T1000 (cell line): ENCODE measurements at places on chromosomes 5 and 9.

DNA sequence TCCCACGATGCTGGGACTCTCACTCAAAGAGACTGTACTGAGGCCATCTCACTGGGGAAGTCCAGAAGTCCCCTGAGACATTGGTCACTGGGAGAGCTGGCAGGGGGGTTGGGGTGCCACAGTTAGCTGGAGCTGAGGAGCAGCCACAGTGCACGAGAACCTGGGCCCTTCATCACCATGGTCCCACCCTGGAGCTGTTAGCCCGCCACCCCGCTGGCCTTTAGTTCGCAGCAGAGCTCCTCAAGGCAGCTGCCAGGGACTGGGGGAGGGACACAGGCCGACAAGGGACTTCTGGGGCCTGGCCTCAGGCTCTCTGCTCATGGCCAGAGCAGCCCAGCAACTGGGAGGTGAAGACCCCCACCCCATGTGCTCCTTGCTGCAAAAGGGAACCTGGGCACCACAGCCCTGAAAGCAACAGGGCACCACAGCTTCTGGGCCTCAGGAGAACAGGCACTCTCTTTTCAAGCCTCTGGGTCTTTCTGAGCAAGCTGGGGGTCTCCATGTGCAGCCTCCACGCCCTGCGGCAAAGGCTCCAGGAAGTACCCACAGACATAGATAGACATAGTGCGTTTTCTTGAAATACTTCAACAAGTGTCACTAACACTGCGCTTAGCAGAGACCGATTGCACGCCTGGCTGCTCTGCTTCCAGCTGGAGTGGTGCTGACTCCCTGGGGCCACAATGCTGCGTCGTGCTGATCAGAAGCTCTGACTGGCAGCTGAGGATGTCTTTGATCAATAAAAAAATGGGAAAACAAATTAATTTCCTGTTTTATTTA lies 46.0 kb downstream of the VAV2 start:
- no peak for DNase-seq

GRCh38 chr5:76494201-76494600 lies 91.1 kb downstream of the IQGAP2 start:
- DNase-seq = no peak

GRCh38 chr5:59268756-59269415 lies 624.6 kb downstream of the PDE4D start:
- no peak for DNase-seq

- DNase-seq = no peak
Observed at GRCh38 chr9:136077491-136077890, 17.6 kb downstream of the NACC2 start.

DNA sequence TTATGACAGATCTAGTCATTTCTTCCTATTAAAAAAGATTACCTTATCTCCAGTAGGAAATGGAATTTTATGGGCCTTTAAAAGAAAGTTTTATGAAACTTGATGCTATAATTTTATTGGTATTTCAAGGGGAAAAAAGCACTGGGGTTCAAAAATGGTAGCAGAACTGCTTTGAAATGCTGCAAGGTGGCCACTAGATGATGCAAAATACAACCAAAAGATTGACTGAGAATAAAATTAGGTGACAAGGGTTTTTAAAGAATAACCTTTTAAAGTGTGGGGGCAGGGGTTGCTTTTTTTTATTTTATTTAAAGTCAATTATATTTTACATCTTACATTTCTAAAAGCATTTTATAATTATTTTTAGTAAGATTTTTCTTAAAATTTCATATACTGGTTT lies 61.7 kb downstream of the KLF9 start:
- DNase-seq = no peak

DNA sequence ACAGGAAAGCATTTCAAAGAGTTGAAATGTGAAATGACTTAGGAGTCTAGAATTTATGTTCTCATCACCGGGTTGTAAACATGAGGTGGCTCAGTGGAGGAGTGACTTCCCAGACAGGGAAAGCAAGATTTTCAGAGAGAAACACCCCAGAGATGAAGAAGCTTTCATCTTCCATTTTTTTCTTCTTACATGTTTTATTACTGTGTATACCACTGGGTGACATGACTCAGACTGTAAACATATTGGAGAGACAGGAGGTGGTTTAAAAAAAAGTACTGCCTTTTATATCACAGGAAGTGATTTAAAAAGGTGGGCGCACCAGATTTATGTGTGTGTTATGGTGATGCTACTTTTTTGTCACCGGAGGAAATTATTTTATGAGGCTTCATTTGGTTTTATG lies 209.1 kb upstream of the TUT7 start:
- no peak for DNase-seq

GRCh38 chr9:33318225-33318624 lies 27.9 kb downstream of the NFX1 start:
- DNase-seq = no peak

- no peak for DNase-seq
Observed at GRCh38 chr5:50703367-50703666, 36.9 kb downstream of the PARP8 start.

DNA sequence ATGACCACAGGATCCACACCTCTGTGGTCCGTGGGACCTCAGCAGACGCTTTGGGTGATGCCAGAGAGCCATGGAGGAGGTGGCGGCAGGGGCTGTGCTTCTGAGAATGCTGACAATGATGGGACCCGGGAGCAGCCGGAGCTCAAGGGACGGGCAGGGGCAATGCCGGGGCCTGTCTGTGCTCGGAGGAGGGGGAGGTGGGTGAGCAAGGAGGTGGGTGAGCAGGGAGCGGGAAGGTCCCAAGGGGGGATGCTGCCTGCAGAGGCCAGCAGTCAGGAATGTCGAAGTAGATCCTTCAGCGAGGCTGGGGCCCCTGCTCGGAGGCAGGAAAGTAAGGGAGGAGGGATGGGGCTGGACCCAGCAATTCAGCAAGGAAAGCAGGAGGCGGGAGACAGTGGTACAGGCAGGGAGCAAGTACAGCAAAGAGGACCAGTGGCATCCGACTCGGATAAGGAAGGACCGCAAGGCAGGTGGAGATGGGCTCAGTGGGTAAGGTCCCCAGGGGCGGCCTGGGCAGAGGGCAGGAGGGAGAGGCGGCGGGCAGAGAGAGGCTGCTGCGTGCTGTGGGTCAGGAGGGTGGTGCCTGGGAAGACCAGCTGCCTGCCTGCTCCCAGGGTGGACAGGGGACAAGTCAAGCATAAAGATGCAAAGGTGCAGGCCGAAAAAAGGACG lies 49.0 kb downstream of the ADAMTS2 start:
- DNase-seq = no peak

DNA sequence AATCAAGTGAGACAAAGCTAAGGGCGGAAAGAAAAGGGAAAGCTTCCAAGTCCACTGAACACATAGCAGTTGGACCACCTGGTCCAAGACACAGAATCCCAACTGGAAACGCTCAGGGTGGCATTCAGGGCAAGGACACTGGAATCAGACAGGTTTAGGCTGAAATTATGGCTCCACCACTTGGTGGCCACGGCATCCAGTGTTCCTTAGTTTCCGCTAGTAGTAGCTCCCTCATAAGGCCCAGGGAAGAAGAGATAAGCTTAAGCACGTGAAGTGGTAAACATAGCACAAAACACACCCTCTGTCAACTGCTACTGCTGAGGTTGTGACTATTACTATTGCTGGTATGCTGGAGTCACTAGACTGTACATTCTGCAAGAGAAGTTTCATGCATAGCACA lies 209.4 kb downstream of the GLIS3 start:
- no peak for DNase-seq

DNA sequence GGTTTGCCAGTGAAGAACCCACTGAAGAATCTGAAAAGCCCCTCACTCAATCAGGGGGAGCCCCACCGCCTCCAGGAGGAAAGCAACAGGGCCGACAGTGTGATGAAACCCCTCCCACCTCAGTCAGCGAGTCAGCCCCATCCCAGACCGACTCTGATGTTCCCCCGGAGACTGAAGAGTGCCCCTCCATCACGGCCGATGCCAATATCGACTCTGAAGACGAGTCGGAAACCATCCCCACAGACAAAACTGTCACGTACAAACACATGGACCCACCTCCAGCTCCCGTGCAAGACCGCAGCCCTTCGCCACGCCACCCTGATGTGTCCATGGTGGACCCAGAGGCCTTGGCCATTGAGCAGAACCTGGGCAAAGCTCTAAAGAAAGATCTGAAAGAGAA lies 92.4 kb downstream of the MAP1B start:
- DNase-seq = no peak

- no peak for DNase-seq
Observed at GRCh38 chr5:57693488-57694305, 211.1 kb upstream of the ACTBL2 start.

GRCh38 chr9:72473474-72474261 lies 47.7 kb upstream of the TMC1 start:
- no peak for DNase-seq

DNA sequence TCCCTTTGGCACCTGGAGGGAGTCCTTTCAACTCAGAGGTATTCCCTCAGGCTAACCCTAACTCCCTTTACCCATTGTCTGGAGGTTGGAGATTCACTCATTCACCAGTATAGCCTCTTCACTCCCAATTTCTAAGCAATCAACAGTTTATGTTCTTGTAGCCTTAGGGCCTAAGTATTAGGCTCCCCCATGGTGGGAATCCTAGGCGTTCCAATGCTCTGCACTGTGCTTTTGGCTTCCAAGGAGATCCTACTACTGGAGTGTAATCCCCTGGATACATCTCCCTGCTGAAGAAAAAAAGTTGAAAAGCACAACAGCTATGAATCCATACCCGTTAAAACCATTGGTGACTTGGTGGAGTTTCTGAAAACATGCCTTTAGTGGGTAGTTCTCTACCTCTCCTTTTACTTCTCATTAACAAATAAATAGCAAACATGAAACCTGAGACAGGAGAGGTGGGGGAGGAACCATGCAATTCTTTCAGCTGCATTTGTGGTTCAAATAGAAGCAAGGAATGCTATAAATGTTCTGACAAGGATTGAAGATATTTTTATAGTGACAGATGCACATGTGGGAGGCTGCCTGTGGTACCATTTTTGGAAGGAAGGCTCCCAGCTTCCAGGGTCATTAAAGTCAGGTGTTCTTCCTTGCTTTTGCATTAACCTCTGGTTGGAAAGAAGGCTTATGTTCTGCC lies 397.1 kb downstream of the DMAC1 start:
- DNase-seq = no peak

- DNase-seq = no peak
Observed at GRCh38 chr9:89781838-89782540, 177.2 kb downstream of the GADD45G start.

DNA sequence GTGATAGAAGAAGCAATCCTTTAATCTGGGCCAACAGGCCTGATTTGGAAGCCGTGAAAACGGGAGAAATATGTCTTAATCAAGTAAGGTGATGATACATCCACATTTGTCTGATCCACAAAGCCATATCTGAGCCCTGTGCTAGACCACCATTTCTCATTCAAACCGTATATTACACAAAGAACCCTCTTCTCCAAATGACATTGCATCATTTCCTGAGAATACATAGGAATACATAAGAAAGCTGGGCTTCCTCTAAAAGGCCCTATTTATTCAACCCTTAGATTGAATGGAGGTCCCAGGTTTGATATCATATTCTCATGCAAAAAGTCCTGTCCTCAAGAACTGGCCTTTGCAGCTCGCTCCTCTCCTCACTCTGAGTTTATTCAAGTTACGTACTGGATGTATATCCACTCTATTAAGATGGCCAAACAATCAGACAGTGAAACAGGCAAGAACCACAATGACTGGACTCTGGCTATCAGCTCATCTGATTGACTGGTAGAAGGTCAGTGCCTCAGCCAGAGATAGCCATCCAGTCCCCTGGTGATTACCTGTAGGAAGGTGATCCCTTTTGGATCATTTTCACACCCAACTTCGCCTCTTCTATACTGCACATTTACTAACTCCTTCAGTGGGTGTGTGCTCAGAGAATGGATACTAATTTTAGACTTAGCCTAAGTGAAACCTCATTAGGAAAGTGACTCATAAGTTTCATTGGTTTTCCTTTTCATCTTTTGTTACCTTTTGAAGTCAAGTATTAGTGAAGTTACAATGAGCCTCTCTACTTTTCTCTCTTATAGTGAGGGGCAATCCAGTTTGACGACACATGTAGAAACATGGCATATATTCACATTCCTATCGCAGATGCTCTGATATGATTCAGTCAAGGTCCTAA lies 167.6 kb upstream of the WWC1 start:
- DNase-seq = no peak

- no peak for DNase-seq
Observed at GRCh38 chr5:88487066-88487465, 218.4 kb upstream of the TMEM161B start.

DNA sequence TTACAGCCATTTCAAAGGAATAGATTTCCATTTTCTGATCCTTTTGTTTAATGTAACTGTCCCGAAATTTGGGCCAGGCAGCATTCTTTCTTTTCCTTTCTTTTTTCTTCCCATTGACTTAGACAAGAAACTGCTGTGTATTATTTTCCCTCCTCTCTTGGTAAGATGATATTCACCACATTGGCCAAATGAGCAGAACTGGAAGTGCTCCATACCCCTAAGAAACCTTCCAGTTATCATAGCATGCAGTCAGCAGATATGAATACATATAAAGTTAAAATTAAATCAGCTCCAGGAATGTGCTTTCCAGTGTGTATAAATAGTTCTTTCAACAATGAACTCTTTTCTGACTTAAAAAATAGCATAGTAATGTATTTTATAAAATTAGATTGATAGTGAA lies 168.5 kb upstream of the GAS1 start:
- DNase-seq = no peak

DNA sequence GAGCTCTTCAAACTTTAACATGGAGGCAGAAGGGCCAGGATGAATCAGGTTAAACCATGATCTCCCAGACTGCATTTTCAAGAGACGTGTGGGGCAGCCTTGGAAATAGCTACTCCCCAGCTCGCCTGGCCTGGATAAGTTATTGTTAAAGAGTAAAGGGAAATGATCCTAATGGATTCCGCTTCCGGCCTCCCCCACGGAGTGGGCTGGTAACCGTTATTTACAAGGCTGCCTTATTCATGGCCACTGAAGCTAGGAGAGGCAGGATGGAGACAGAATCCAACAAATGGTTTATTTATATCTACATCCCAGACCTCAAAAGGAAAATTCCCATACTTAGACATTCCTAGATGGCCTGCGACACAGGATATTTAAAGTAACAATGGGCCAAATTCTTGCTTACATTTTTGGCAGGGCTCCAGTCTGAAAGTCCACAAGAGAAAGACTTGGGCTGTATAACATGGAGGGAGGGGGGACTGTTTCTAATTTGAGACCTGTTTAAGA lies 27.9 kb downstream of the SPRY4 start:
- DNase-seq = no peak

GRCh38 chr5:119439140-119439631 lies 13.1 kb upstream of the HSD17B4 start:
- no peak for DNase-seq

DNA sequence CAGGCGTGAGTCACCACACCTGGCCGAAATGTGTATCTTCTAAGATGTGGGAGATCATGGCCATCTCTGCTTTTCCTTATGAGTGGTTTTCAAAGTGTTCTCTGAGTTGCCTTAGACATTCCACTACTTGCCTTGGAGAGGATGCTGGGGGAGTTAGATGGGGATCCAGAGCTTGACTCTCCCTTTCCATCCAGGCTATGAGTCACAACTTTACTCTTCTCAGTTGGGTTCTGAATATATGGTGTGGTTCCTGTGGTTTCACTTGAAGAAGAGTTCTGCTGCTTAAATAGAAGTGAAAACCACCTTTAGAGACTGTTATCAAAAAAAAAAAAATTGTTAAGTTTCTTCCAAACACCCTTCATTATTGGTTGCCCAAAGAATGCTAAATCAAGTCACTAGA lies 217.6 kb downstream of the ZNF608 start:
- DNase-seq = no peak

- no peak for DNase-seq
Observed at GRCh38 chr9:72363236-72363635, 1.8 kb downstream of the ZFAND5 start.

GRCh38 chr5:82754759-82755158 lies 322.4 kb downstream of the TMEM167A start:
- DNase-seq = no peak

GRCh38 chr5:105751908-105752307 lies 1918.8 kb downstream of the EFNA5 start:
- no peak for DNase-seq
